SJCRH30 (cell line): ENCODE measurements at places on chromosomes 1 and 21.

- DNase-seq, result peak; percentile 78
These were observed 350 bp upstream of the S100A6 start for GRCh38 chr1:153536012-153536670.

- DNase-seq, result no peak
These were observed 25.2 kb upstream of the MAP3K7CL start for GRCh38 chr21:29105218-29105617.

DNA sequence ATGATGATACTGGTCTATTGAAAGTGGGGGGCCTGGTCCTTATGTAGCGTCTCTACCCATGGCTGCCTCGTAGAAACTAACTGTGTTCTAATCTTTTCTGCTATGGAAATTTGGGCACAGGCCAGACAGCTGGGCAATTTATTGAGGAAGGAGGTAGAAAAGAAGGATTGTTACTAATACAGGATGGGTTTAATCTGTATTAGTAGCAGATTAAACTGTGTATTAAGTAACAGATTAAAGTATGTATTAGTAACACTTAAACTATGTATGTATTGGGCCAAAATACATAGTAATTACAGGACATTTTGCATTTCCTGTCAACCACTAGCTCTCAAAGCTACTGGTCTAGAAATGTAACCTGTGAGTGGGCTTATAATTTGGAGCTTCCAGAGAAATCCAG, 142.0 kb downstream of the MAST2 start:
- DNase-seq, result no peak

DNA sequence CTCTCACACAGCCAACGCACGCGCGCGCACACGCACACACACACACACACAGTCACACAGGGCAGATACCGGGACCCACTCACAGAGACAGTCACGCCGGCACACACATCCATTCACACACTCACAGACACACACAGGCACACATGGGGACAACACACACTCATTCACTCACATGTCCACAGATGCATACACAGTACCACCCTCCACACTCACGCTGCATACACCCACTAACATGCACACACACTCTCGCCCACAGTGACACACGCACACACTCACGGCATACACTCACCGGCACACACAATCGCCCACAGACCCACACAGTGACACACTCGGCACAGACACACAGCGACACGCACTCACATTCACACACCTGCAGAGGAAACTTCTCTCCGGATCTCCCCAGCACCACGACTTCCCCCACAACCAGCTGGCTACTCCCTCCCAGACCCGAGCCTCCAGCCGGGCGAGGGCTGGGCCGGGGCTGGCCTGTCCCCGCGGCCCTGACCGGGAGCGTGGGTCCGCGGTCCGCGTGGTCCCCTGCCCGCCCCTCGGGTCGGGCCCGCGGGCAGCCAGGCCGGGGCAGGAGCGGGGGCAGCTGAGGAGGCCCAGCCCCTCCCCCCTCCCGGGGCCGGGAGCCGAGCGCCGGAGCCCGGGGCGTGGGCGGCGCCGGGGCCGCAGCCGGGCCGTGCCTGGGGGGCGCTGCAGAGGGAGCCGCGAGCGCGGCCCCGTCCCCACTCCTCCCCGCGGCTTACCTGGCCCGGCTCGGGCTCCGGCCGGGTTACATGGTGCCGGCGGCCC, 552 bp downstream of the DLGAP3 start:
- DNase-seq, result no peak

DNA sequence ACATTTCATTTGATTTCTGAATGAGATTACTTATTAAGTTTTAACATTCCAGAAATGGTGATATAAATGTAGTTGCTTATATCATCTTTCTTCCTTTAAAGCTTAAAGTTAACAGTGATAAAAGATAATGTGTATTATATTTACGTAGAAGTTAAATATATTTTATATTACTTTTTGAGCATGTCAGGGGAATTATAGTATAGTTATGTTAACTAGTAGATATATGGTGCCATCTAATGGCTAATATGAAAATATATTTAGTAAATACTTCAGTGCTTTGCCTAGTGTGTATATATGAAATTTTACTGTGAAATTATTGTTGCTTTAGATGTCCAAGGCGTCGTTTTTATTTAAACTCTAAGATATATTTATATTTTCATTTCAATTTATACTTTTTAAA, 51.5 kb downstream of the SYT14 start:
- DNase-seq, result no peak

DNA sequence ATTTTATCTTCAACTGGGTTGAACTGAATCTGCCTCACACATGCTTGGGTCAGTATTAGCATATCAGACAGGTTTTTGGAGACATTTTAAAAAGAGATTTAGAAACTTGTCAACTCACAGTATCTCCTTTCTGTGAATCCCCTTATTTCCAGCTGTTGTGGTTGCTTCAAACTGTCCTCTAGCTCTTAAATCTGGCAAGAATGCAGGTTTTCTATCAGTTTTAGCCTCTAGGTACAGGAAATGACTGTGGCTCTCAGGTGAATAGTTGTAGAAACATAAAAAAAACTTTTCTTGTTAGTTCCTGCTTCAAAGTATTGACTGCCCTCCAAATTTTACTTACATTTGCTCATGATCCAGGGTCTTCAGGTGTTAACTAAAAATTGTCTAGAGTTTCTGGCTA, 495.7 kb upstream of the TMPRSS15 start:
- no peak for DNase-seq

GRCh38 chr1:94622757-94623156, 81.2 kb upstream of the F3 start:
- no peak for DNase-seq

DNA sequence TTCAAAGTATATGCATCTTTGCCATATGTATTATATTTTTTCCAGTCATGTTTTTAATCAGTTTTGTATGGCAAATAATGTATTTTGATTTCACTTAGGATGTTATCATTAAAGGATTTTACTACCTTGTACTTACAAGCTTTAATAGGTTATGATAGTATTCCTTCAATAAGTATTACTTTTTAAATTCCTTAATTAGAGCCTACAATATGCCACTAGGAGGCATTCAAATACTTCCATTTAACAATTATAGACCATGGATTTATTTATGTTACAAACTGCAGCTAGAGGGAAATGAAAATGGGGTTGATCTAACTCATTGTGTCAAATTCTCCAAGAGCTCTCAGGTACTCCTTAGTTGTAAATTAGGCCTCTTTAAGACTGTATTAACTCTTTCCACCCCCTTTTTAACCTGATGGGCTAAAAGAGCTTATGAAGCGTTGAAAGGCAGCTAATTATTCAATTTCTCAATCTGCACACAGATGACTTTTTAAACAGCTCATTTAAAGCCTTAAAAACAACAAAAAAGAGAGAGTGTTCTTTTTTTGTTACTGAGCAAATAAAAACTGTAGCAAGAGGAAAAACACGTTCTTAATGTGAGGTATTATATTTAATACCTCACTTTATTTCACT, 156.2 kb downstream of the DENND1B start:
- DNase-seq, result peak; percentile 16

GRCh38 chr1:81660286-81660685, 140.4 kb upstream of the ADGRL2 start:
- no peak for DNase-seq

DNA sequence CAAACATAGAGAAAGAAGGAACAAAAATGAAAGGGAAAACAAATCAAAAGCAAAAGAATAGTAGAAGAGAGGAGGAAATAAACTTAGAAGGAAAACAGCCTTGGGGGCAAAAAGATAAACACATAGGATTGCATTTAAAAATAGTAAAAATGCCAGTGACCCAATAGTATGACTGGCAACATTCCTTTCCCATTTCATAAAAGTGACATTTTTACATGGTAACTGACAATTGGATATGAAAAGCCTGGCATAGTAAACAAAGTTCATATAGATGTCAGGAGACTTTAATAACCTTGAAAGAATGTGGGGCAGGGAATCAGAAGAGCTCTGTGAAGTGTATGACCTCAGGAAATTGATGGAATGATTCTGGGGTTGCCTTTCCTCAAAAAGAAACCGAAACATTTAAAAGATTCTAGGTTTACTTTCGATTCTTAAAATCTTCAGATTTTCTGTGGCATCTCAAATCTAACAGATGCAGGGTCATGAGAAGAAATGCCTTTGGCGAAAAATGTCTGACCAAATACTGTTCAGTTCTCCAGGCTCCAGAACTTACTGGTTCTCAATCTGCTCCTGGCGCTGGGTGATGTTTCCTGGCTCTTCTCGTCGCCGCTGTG, 33.7 kb downstream of the SPTA1 start:
- no peak for DNase-seq

DNA sequence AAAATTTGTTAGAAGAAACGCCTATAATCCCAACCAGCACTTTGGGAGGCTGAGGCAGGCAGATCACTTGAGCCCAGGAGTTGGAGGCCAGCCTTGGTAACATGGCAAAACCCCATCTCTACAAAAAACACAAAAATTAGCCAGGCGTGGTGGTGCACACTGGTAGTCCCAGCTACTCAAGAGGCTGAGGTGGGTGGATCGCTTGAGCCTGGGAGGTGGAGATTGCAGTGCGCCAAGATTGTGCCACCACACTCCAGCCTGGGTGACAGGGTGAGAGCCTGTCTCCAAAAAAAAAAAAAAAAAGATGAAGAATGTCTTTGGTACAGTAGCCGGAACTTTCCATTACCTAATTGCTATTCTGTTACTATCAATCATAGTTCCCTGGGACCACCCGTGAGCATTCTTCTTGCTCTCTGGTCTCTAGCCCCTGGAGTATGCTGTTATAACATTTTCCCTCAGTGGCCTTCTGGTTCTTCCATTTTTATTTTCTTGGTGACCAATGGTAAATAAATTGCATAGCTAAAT, 43.4 kb downstream of the WASF2 start:
- DNase-seq, result peak; percentile 55

DNA sequence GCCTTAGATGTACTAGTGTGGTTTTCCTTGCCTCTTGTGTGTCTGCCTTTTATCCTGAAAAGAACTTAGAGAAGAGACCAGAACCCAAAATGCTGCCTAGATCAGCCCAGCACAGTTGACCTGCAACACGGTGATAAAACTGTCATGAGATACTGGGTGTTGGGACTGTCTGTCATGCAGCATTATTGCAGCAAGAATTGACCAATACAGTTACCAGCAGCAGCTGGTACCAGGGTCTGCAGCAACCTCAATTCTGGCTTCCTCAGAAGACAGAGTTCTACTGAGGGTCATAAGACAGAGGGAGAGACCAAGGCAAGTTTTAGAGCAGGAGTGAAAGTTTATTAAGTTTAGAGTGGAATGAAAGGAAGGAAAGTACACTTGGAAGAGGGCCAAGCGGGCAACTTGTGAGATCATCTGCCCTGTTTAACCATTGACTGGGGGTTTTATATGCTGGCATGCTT, 182.0 kb downstream of the DYRK1A start:
- DNase-seq, result no peak

DNA sequence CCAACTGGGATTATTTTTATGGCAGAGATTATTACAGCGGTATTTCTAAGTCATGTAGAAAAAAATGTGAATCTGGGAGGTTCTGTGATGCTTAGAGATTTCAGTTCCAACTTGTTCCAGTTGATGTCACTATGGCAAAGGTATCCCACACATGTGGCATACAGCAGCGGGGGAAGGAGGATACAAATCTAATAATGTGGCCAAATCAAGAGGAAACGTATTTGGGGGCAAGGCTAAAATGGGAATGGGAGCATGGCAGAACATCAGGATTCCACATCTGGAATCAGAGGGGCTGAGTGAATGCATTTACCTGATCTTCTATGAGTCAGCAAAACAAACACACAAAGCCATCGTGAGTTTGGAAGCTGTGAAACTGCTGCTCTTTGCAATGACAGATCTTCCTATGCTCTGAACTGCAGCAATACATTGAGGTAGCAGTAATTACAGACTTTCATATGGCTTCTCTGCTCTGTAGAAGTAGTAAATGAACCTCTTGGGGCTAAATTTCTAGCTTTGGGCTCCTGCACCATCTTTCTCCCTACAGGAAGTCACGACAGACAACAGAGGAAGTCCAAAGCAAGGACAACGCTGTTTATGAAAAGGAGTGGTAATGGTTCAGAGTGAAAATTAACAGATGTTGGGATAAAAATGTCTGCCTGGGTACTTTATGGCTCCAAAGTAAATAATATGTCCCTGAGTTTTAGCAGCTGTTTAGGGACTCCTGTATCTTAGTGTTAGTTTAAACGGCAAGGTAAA, 55.5 kb downstream of the GABPA start:
- peak; percentile 82 for DNase-seq

DNA sequence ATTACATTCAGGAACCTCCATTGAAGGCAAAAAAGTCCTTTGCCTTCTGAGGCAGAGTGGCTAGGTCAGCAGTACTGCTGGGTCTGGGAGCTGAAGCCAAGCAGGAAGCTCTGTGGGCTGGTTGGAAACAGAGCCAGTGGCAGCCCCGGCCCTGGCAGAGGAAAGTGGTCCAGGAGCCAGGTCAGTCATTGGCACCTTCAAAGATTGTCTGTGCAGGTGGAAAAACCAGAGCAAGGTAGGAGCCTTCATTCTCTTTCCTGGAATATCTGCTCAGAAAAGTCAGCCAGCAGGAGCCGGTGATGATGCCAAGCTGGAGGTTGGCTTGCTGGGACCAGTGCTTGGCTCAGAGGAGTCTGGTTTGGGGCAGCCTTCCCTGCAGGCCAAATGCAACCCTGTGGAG, 12.5 kb upstream of the DISP3 start:
- DNase-seq, result no peak

DNA sequence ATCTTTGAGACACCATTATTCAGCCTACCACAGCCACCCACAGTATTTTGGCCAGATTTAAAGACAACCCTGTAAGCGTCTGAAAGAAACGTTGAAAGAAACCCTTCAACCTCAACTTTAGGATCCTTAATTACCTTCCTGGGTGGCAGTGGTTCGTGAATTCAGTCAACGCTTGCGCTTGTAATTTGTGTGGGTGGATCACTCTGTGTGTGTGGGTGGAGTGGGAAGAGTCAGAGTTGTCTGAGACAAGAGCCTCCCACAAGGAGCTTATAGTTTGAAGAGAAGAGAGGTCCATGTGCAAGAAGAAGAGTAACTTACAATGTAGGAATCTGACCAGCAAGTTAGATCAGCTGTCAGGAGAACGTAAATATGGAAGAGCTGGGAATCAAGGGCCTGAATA, 8.4 kb downstream of the COQ8A start:
- no peak for DNase-seq

- no peak for DNase-seq
These were observed 483.6 kb upstream of the RGS18 start for GRCh38 chr1:191674626-191675179.

- DNase-seq, result no peak
These were observed 23.7 kb downstream of the IRF2BP2 start for GRCh38 chr1:234586304-234586703.
